ENCODE measurements at places on chromosomes 1 and 21.

DNA sequence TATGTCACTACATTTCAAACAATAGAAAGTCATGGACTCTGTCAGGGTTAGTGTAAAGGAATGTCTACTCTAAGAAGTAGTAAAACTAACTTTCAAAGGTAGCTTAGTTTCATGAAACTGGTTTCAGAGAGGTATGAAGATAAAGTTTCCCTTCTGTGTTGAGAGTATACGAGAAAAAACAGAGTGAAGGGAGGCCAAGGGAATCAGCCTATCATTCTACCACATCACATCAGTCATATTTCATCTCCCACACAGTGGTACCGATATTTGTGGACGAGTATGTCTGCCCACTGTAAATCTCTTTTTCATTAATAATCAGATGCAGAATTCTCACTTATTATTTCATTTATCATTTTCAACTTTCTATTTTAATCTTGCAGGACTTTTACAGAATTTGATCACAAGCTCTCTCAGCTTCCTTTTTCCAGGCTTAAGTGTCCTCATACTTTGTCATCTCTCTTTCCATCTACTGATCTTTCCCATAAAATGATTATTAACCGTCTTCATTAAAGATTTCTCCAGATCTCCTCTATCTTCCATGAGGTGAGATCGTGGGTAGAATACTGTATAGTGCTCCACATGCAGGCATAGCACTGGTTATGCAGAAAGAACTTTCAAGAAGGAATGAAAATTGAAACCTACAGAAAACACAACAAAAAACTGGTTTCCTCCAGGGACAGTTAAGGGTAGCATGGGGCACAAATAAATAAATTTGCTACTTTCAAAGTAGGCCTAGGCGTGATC lies 11.5 kb upstream of the IFI16 start:
- no peak for DNase-seq

GRCh38 chr21:42107177-42107880 lies 36.2 kb downstream of the UMODL1 start:
- no peak for DNase-seq

DNA sequence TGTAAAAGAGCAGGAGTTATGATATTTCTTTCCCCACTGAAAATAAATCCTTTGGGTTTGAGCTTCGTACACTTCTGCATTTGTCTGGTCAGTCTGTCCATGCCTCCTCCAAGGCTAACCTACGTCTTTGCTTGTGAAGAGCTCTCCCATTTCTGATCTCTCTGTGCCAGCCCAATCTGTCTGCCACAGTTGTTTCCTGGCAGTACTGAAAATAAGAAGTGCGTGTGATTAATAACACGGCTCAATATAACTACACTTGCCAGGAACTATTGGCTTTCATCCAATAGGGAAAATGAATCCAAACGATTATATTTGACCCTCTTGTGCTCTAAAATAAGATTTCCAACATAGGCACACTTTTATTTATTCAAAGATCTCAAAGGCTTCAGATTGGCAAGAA lies 19.2 kb upstream of the COL24A1 start:
- no peak for DNase-seq

GRCh38 chr21:34537838-34538237 lies 25.8 kb upstream of the KCNE1 start:
- no peak for DNase-seq

DNA sequence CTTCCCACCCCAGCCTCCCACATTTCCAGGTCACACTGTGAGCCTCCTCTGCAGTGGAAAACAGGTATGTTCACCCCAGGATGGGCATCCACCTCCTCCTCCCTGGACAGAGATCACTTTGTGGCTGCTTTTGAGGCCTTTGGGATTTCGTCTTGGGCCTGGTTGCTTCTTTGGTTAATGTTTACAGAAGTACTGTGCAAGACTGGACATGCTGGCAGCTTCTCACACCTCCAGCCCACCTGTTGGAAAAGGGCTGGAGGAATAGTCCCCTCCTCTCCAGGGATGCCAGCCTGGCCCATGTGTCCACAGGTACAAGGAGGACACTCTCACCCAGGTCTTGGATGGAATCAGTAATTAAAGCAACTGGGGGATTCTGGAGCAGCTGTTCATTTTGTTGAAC lies 56.1 kb downstream of the KAZN start:
- DNase-seq: no peak

Data from endothelial cell (in vitro differentiated cells).